NCI-H1092 (cell line): ENCODE measurements at places on chromosomes 6 and 20.

GRCh38 chr6:3751730-3752530, 417 bp upstream of the PXDC1 start:
- DNase-seq = no peak

DNA sequence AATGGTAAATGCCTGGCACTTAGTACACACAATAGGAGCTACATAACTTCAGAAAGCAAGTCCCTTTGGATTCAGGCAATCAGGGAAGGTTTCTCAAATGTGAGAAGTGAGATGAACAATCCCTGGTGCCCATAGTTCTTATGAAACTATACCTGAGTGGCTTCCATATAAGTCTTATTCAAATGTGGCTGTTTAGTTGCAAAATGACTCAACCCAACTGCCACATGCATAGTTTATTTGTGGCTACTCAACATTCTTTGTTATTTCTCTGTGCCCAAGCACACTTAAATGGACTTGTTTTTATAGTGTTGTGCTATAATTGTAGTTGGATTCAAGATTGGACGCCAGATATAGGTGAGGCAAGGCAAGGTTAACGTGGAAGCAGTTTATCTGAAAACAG, 93.7 kb upstream of the ATXN1 start:
- DNase-seq = no peak

GRCh38 chr6:191487-192312, 100.6 kb upstream of the DUSP22 start:
- no peak for DNase-seq

DNA sequence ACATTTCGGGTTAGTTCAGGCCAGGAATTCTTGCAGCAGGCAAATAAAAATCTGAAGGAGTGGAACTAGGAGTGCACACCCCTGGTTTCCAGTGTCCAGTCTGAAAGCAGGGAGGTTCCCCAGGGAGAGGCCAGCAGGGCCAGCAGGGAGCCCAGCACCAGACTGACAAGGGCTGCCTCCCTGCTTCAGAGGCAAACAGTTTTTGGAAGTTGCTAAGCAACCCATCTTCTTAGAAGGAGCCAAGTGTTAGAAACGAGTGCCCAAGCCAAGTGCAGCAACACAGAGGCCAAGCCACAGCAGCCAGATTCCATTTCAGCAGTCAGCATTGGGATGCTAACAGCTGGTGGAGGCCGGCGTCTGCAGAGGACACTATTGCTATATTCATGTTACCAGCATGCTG, 179.1 kb downstream of the SYNDIG1 start:
- DNase-seq = no peak

DNA sequence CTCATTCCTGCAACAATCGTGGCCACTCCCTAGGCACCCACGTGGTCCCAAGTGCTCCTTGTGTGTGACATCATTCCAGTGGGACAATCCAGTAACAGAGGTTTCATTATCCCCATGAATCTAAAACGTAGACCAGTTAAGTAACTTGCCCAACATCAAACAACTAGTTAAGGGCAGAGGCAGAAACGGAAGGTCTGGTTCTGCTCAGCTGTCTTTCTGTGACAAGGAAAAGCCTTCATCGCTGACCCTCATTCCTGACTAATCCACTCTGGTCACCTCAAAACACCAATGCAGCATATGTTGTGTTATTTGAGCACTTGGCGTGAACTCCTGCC, 261.4 kb upstream of the JARID2 start:
- no peak for DNase-seq

GRCh38 chr6:101397199-101397598, 3.7 kb downstream of the GRIK2 start:
- DNase-seq = no peak

- no peak for DNase-seq
Observed at GRCh38 chr6:6001443-6001842, 5.3 kb downstream of the NRN1 start.
